ENCODE measurements at places on chromosomes 2 and 18.
A peak's percentile ranks its signal among the peaks of the same experiment; 100 is the strongest.

DNA sequence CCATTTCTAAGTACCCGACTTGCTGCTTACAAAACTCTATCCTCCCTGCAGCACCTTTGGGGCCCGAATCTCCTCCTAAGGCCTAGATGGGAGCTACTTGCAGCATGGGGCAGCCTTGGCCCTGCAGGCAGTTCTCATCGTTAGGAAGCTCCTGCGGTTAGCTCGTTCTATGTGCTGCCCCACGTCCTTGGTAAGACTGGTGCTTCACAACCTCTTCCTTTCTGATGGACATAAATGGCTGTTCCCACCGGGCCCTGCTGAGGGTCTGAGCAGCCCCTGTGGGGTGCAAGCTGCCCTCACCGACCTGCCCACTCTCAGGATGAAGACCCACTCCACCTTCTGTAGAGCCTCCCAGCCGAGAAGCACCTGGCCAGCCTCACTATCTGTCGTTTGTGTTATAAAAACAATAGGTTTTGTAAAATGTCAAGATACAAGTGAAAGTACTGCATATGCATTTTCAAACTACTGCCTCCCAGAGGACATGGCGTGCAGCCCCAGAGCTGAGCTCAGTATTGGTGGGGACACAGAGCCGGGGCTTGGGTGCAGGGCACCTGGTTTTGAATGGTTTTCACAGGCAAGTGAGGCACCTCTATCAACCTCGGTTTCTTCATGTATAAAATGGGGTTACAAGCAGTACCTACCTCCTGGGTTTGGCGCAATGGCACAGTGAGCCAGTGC, 19.4 kb downstream of the OTOF start:
- DNase-seq = no peak

DNA sequence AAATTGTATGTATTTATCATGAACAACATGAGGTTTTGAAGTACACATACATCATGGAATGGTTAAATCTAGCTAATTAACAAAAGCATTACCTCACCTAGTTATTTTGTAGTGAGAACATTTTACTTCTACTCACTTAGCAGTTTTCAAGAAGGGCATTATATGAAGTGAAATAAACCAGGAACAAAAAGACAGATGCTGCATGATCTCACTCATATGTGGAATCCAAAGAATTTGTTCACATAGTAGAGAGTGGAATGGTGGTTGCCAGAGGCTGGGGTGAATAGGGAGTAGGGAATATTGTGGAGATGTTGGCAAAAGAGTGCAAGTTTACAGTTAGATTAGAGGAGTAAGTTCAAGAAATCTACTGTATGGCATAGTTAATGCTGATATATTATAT, 292.0 kb downstream of the ASXL3 start:
- DNase-seq = peak; percentile 68

DNA sequence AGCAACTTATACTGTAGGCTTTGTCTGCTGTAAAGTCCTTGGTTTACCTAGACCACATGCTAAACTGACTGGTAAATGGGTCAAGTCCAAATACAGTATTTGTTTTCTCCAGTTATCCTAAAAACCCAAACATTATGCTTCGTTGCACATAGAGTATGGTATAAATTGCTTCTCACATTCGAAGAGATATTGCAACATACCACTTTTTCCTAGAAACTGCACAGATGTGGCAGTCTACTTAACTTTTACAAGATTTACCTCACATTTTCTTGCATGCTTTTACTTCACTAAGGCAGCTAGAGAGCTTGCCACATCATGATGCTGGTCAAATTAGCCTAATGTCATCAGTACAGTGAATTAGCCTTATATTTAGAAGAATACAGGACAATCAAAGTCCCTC, 66.0 kb upstream of the SCN7A start:
- no peak for DNase-seq

DNA sequence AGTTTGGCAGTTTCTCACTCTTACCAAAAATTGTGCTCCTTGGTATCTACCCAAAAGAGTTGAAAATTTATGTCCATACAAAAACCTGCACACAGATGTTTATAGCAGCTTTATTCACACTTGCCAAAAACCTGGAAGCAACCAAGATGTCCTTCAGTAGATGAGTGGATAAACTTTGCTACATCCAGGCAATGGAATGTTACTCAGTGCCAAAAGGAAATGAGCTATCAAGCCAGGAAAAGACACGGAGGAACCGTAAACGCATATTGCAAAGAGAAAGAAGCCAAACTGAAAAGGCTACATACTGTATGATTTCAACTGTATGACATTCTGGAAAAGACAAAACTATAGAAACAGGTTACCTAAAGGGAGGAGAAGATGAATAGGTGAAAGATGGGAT, 36.1 kb downstream of the TMEM163 start:
- no peak for DNase-seq

DNA sequence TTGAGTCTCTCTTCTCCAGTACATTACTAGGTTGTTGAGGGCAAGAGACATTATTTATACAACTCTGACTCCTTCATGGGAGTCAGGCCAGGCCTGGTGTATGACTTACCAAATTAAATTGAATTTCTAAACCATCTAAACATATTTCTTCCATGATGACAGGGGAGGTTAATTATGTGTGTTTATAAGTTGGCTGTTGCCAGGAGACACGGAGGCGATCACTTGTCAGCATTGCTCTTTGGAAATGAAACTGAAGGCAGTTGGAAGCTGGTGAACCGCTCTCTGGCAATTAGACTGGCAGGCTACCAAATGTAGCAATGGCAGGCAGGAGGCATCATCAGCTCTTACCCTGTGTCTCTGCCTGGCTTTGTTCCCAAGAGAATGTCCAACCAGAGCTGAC, 241.4 kb downstream of the KCNS3 start:
- peak; percentile 29 for DNase-seq

DNA sequence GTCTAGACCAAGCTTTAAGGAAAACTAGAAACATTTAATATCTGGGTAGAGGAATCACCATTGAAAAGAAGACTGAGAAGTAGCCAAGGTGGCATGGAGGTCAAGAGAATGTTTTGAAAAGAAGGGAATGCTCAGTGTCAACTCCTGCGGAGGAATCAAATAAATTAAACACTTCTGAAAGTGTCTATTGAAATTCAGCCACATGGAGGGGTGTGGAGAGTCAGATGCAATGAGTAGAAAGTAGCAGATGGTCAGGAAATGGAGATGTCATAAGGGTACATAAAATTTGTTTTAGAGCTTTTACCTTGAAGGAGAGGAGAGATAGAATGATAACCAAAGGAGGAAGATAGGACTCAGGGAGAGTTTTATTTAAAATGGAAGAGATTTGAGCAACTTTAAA, 35.1 kb downstream of the NLRC4 start:
- no peak for DNase-seq

DNA sequence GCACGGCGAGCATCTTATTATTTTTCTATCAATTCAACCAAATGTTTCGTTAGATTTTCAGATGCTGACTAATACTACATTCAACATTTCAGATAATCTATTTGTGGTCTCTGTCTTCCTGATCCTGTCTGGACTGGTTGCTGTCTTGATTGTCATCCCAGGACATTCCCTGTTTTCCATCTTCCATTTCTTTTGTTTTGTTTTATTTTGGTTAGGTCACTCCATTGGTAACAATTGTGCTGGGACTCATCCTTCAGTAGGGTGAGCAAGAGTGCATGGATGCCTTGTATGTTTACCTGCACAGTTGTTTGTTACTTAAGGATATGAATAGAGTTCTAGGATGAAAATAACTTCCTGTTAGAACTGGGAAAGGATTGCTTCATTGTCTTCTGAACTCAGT, 55.9 kb upstream of the ACYP2 start:
- DNase-seq = no peak

- no peak for DNase-seq
These were observed 206.5 kb downstream of the SOX11 start for GRCh38 chr2:5898667-5899066.

DNA sequence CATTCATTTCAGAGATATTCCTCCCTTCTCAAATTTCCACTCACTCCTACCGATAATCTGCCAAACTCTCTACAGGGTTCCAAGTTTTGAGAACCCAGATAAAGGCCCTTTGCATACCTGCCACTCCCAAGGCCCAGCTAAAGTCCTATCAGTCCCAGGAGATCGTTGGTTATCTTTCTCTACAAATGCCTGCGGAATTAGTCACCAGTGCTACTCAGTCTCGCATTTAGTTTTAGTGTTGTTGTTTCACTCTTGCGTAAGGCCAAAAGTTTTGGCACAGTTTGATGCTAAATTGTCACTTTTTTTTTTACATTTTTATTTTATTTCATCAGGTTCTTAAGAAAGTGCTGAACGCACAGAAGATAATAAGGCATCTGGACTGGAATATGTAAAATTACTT, 29.2 kb upstream of the SETBP1 start:
- peak; percentile 88 for DNase-seq

GRCh38 chr18:63025251-63026090, 294.1 kb downstream of the BCL2 start:
- DNase-seq = no peak

- DNase-seq = no peak
These were observed 53.0 kb downstream of the NCKAP5 start for GRCh38 chr2:133515271-133515670.

GRCh38 chr18:48887905-48888772, 62.6 kb downstream of the SMAD7 start:
- DNase-seq = no peak

- peak; percentile 83 for DNase-seq
These were observed 55.0 kb downstream of the ANKRD44 start for GRCh38 chr2:197255543-197255942.

DNA sequence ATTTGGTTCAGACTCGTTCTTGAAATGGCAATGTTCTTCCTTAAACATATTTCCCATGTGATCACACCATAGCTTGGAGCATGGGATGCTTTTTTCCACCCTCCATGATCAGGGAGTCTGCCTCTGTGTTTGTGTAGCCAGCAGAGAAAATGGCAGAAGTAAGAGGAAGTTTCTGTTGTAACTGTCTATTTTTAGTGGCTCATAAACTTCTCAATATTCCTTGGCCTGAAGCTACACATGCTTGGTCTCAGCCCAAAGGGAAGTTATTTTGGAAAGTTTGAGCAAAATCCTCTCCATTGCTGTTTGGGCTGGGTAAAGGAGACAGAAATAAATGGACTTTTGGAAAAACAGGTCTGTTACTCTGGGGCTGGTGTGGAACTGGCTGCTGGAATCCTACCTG, 33.4 kb upstream of the ITGA6 start:
- no peak for DNase-seq

DNA sequence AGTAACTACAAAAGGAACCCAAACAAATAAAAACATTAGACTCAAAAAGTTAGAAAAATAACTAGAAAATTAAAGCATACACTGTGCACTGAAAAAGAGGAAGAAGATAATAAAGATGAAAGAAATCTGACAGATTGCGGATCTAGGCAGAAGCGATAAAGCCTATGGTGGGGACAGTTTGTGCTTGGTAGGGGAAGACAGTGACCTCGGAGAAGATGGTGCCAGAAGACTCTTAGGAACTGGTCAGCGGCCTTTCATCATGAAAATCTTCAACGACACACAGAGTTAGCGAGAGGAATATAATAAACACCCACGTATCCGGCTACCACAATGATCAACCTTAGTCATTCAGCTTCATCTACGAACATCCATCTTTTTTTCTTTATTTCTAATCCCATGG, 180.5 kb downstream of the HDAC4 start:
- no peak for DNase-seq

GRCh38 chr2:118242216-118242615, 153.9 kb downstream of the INSIG2 start:
- DNase-seq = peak; percentile 56

DNA sequence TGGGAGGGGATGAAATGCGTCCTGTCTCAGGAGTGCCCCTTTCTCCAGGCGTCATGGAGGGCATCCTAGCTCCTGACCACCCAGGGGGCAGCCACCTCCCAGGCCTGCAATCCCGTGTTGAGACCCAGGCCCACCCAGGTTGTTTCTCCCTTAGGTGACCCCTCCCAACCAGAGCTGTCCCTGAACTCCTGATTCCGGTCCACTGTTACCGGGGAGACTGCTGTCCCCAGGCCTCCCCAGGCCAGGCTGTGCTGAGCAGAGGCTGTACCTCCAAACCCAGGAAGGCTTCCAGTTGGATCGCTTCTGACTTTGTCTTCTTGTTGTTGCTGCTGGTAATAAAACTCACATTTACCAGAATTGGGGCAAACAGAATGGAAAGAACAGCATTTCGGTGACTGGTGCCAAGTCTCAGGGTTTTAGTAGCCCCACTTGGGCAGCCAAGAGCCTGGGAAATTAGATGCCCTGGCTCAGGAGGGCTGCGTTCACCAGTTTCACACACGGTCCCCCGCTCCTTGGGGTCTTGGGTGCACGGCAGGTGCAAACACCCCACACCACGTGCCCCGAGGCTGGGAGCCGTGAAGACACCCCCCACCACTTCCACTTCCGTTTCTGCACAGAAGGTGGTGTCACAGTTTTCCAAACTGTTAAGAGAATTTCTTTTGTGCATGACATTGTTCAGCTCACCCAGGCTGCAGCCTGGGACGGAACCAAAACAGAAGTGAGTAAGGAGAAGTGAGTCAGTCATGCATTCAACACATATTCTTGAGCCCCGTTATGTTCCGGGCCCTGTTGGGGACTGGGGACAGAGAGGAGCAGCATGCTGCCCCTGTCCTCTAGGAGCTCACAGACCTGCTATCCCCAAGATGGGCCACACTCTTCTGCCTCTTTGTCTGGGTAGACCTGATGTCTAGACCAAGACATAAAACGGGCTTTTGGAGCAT, 29.4 kb downstream of the ITM2C start:
- DNase-seq = no peak

DNA sequence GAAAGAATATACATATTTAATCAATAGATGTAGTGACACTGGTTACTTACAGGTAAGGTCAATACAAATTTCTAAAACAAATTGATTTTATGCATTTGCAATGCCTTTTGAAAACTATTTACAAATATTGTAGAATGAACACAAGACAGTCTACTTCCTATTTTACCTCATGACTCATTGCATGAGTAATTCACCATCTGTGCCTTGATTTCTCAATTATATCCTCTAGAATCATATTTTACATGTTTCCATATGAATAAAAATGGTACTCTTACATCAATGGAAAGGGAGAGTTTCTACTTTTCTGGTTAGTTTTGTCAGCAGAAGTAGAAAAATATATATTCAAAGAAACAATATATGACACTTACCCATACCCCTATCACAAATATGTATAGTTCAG, 203.8 kb upstream of the CDH7 start:
- DNase-seq = no peak

DNA sequence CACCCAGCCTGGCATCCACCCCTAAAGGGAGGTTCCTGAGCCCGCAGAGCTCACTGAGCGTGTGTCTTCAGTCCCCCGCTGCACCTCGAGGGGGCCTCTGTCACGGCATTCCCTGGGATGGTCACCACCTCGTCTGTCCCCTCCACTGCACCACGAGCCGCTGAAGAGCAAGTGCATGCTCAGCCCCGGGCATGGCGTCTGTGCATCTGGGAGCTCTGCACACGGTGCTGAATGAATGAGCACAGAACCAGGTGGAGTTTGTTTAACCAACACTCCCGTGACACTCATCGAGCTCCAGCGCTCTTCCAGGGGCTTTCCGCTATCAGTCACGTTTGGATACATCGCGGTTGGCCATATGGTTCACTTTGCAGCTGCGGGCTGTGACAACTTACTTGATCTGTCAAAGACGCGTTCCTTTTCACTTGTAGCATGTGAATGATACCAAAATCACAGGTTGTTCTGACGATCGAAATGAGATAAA, 9.2 kb downstream of the ALLC start:
- no peak for DNase-seq
